ENCODE measurements at places on chromosomes 6 and 20.
A peak's percentile ranks its signal among the peaks of the same experiment; 100 is the strongest.

DNA sequence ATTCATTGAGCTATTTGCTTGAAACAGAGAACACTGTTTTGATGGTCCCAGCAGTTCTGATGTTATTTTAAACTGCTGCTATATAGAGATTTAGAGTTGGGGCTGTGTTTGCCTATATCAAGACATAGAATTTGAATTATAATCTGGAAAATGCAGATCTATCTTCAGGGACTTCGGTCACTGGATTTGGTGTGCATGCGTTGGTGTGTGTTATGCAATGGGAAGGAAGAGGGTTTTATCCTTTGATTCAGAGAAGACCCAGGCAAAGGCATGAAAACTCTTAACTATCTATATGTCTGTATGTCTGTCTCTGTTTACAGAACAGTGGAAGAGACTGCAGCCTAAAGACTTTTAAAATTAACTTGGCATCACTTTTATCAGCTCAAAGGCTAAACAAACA lies 2.0 kb downstream of the ADGRB3 start:
- DNase-seq = no peak

DNA sequence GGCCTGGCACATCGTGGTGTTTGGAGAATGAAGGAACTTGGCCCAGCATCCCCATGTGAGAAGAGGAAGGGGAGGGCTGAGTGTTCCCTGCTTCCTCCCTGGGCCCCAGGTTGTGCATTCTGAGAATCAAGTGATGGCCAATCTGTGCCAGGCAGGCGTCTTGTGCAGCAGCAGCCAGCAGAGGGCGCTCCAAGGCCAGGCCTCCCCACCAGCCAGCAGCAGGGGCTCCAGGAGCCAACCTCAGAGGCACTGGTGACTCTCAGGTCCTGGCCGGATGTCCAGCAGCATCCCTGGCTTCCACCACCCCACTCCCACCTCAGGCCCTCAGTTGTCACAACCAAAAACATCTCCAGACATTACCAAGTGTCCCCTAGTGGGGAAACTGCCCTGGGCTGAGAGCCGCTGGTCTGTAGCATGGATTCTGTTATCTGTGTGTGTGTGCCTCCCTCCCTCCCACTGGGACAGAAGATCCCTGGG lies 192.0 kb downstream of the PREX1 start:
- DNase-seq = peak; percentile 51

DNA sequence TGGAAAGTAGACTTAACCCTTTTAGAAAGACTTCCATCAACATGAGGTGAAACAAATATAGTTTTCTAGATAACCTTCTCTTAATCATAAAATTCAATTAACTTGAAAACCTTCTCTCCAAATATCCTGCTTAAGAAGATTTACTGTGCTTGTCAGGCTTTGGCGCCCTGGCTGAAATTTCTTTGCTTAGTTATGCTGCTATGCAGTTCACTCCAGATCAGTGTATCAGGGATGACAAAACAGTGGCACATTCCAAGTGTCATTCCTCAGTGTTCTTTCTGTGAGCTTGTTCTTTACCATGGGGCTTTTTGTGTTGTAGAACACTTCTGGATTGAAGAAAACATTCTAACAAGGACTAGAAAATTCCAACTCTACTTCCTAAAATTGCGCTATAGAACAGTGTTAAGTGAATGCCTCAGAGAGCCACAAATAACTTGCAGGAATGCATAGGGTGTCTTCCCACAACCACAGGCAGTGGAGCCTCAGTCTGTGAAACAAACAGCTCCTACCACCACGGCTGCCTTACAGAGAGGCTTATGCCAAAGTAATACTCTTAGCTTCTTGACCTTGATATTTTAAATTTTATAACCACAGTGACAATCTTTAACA lies 443.6 kb downstream of the CDC5L start:
- DNase-seq = peak; percentile 47

- DNase-seq = peak; percentile 47
These were observed 7.0 kb downstream of the UBD start for GRCh38 chr6:29552512-29553051.

DNA sequence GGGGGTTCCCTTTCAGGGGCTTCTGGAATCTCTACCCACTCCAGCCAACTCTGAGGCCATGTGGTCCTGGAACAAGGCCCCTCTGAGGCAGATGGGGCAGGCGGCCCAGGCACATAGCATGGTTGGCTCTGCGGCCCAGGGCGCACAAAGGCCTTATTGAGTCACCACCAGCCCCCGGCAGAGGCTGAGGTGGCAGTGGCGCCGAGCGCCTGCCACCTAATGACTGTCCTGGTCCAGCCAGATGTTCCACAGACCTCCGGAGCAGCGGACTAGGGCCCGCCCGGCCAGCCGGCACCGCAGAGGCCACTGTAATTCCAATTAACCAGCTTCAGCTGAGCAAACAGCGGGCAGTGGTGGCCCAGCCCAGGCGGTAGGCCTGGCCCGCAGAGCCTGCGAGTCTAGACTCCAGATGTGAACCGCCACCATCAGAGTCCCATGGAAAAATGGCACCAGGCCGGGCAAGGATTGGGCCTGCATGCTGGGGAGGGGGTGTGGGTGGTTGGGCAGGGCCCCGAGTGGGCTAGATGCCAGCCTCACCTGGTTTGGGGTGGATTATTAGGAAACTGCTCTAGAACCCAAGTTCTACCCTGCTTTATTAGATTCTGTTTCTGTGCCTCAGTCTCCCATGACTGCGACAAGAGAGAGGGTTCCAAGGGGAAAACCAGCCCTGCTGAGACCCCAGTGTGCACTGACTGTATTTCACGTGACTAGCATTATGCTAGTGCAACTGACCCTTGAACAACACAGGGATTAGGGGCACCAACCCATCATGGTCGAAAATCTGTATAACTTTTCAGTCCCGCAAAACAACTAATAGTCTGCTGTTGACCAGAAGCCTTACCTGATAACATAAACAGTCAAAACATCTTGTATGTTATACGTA lies 34.1 kb upstream of the ID1 start:
- peak; percentile 99 for DNase-seq

GRCh38 chr20:47206962-47207641 lies 149.4 kb downstream of the ZMYND8 start:
- DNase-seq = no peak

GRCh38 chr6:24766680-24767462 lies 7.9 kb upstream of the GMNN start:
- peak; percentile 45 for DNase-seq

DNA sequence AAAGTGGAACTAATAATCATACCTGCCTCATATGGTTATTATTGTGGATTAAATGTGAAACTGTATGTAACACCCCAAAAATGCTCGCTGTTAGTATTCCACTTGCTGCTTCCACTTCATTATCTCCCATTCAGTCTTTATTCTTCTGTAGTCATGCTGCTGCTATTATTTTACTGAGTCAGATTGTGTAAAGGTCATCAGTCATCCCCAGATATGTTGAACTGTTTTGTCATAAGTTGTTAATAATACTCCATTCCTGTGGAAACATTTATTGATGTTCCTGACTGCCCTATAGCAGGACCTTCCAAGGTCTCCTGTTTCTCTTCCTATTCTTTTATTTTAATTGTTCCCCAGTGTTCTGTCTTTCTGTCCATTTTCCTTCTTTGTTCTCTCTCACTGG lies 1148.3 kb downstream of the EPHA7 start:
- no peak for DNase-seq

DNA sequence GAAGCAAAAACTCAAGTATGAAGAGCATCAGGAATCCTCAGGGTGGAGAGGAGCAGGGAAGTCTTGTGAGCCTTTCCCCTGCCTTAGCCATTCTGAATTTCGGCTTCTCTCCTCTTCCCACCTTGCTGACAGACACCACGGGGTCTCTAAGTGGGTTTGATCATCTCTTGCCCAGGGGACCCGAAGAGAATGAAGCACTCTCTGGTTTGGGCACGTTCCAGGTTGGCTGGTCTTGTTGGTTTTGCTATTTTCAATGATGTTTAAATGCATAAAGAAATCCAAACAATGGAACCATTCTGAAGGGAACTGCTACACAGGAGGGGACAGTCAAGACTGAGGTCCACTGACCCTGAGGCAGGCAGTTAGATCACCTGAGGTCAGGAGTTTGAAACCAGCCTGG lies 131.7 kb downstream of the PXDC1 start:
- no peak for DNase-seq

DNA sequence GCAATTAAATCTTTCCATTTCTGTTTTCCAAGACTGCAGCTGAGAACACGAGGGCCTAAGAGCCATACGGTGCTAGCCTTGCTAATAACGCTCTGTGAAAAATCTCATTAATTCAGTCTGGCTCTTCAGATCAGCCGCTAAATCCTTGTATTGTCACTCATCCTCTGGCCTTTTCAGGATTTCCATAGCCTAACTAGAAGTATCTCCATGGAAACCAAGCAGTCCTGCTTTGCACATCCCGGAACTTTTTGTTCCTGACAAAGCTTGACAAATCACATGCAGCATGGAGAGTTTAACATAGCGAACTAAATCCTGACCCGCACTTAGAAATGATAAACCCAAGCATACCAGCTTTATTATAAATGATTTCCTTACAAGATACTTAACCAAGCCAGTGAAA lies 383.7 kb downstream of the CD83 start:
- no peak for DNase-seq

GRCh38 chr6:4388675-4389074 lies 253.3 kb upstream of the ECI2 start:
- peak; percentile 70 for DNase-seq

- no peak for DNase-seq
These were observed 101.4 kb downstream of the LRFN2 start for GRCh38 chr6:40485795-40486194.

DNA sequence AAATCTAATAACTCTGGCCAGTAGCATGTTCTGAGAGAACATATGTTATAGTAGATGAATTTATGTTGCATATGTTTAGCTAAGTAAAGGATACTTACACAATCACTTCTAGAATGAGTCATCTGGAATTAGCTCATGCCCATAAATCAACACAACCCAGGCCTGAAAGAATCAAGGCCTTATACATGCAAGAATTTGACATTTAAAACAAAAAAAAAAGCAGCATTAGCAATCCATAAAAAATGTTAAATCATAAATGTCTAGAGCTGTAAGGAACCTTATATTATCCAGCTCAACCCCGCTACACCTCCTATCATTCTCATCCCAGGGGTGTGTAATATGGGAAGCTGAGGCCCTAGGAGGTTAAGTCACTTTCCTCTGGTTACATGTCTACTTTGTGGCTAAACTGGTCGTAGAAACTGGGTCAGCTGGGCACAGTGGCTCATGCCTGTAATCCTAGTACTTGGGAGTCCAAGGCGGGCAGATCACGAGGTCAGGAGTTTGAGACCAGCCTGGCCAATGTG lies 105.2 kb upstream of the CARMIL1 start:
- DNase-seq = peak; percentile 92
